Neural progenitor cell (in vitro differentiated cells): ENCODE measurements at places on chromosomes 6 and 20. TPM values are rescaled to one million over a fixed set of nuclear protein-coding genes. Genes with fewer than 3 reads are reported as not detected.

The BMP7 gene
- 11.2 and 31.1 TPM in 2 replicates for total RNA-seq

DNA sequence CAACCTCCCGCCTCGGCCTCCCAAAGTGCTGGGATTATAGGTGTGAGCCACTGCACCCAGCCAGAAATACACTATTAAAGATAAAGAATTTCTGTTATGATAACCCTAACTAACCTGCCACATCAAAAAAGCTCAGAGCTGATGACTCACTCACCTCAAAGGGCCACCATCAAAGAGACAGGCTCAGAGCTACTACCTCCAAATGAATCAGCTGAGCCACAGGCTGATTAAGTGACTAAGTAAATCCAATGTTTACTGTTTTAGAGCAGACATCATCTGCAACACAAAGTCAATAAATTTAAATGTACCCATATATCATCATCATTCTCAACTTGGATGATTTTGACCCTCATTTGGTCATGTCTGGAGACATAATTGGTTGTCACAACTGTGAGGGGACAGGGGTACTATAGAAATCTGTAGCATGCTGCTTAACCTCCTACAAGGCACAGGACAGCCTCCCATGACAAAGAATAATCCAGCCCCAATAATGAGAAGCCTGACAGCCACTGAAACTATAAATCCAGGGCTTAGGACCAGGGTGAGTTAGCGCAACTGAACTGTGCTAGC lies 106.5 kb downstream of the ATP9A start:
- peaks cover 6% of the 10 kb centered on the region for H3K4me1 ChIP-seq
- no peaks in the 10 kb centered on the region for H3K36me3 ChIP-seq
- no peaks in the 10 kb centered on the region for H3K27me3 ChIP-seq
- DNase-seq, result no peak
- H3K4me3 ChIP-seq, result no peak overlapping the region

DNA sequence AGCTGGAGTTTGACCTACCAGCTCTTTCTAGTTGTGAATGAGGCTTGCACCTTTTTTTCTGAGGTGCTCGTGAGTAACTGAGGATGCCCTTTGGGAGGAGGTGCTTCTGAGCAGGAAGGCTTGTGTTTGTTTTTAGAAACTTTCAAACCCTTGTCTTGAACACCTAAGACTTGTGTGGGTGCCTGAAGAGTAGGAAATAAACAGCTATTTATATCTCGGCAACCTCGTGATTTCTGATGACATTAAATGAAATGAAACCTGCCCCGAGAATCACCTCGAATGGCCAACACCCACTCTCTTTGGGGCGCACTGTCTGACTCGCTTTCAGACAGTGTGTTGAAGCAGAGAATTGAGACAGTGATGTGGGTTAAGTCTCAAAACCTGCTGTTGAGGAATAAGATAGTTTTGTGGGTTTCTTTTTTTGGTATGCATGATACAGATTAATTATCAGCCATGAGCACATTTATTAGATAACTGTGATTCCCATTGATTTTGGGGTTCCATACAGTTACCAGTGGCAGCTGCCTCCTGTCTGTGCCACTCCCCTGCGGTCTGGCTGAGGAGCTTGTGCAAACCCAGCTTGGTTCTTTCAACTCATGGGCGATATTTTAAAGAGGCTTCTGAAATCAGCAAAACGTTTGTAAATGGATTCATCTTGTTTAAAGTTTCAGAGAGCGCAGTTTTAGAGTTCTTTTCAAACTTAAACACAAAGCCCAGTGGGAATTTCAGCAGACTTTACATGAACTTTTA lies 8.4 kb downstream of the IRF4 start:
- no peak overlapping the region for H3K4me3 ChIP-seq
- peaks cover 37% of the 10 kb centered on the region for H3K27me3 ChIP-seq
- no peaks in the 10 kb centered on the region for H3K4me1 ChIP-seq
- DNase-seq, result no peak

GRCh38 chr6:4347877-4348276 lies 212.5 kb upstream of the ECI2 start:
- H3K36me3 ChIP-seq, result no peaks in the 10 kb centered on the region
- H3K27ac ChIP-seq, result no peak overlapping the region
- no peaks in the 10 kb centered on the region for H3K4me1 ChIP-seq
- no peaks in the 10 kb centered on the region for H3K27me3 ChIP-seq
- H3K4me3 ChIP-seq, result no peak overlapping the region

DNA sequence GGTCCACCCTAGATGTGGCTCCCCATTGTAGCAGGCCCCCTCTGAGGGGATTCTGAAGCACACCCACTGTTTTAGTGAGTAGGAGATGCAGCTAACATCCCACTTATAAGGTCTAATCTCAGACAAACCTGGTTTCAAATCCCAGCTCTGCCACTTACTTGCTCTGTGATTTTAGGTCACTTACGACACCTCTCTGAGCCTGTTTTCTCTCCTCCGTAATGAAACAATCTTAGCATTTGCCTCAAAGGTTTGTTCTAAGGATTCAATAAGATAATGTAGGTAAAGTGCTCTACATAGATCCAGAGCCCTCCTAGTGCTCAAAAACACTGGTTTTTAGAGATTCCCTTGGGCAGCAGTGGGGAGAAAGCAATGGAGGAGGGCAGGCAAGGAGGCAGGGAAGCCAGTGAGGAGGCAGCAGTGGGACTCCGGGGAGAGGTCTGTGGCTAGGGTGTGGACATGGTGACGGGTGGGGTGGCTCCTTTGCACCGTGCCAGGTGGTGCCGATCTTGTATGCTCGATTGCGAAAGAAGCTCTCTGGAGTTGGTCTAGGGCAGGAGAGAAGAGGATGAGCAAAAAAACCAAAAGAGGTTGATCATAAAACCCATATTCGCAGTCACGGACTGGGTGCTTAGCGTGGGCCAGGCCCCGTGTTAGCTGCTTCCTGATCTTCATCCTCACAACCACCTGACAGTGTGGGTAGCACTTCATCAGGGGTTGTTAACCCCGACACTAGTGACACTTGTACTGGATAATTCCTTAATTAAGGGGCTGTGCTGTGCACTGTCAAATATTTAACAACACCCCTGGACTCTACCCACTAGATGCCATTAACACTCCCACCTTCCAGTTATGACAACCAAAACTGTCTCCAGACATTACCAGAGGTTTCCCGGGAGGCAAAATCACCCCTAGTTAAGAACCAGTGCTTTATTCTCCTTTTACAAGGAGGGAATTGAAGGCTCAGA lies 16.8 kb upstream of the PTGIS start:
- no peaks in the 10 kb centered on the region for H3K36me3 ChIP-seq
- no peak for DNase-seq
- peaks cover 7% of the 10 kb centered on the region for H3K4me1 ChIP-seq
- H3K27ac ChIP-seq, result no peak overlapping the region
- no peaks in the 10 kb centered on the region for H3K27me3 ChIP-seq
- H3K4me3 ChIP-seq, result no peak overlapping the region
